Ascending aorta (tissue), 2 donors: ENCODE measurements at places on chromosomes 3 and 15. TPM values are rescaled to one million over a fixed set of nuclear protein-coding genes. Genes with fewer than 3 reads are reported as not detected.

P4HTM gene
- 71.9 TPM for total RNA-seq

EIF4E3 gene
- 4.4 TPM for total RNA-seq

GPR27 gene
- total RNA-seq, result 2.4 TPM

CCNDBP1 gene
- total RNA-seq, result 44.9 TPM
